NCI-H1694 treated with DMSO at 0.1 percent for 48 hours (cell line): ENCODE measurements at places on chromosomes 5 and 9.

- DNase-seq, result no peak
Measured at GRCh38 chr5:29262339-29263123, 1931.0 kb upstream of the CDH6 start.

- no peak for DNase-seq
Measured at GRCh38 chr9:32424616-32425015, 40.2 kb downstream of the ACO1 start.

- DNase-seq, result no peak
Measured at GRCh38 chr5:21173526-21173925, 1185.5 kb upstream of the CDH18 start.

DNA sequence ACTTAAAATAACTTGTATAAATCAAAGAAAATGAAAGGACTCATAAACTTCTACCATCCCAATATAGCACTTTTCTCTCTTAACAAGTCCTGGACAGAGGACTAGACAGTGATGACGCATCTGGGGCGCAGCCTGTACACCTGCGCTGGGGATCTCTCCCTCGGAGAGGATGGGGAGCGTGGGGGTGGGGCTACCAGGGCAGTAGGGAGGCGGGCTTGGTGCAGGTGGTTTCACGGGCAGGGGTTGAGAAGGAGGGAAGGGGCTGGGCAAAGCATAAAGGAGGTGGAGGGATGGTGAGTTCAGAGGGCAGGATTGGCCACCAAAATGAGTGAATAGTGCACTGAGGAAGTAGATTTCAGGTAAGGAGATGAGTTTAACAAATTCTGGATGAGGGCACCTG is 41.1 kb downstream of the STC2 start:
- DNase-seq, result no peak

DNA sequence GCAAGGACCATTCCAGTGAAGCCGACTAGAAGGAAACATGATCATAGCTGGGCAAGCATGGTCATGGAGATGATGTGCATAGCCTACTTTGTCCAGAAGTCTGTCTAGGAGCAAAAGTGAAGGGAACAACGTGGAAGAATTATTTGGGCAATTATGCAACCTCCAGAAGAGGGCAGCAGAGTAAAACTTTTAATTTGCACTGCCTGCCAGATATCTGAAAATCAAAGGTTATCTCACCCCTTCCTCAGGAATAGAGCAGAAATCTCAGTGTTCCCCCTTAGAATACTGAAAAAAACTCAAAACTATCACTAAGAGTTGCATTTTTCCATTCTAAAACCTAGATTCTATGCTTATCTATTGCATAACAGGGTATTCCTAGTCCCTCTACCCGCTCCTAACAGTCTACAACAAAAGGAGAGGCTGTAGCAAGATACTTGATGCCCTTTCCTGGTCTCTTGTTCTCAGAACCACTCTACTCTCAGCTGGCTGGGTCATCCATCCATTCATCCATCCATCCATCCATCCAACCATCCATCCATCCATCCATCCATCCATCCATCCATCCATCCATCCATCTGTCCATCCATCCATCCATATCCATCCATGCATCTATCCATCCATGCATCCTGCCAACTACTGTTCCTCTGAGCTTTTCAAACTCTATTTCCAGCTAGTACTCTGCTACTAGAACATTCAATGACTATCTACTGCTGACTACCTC is 8.4 kb upstream of the SETD9 start:
- DNase-seq, result peak; percentile 11

GRCh38 chr9:99592834-99593574 is 228.7 kb upstream of the NR4A3 start:
- no peak for DNase-seq

DNA sequence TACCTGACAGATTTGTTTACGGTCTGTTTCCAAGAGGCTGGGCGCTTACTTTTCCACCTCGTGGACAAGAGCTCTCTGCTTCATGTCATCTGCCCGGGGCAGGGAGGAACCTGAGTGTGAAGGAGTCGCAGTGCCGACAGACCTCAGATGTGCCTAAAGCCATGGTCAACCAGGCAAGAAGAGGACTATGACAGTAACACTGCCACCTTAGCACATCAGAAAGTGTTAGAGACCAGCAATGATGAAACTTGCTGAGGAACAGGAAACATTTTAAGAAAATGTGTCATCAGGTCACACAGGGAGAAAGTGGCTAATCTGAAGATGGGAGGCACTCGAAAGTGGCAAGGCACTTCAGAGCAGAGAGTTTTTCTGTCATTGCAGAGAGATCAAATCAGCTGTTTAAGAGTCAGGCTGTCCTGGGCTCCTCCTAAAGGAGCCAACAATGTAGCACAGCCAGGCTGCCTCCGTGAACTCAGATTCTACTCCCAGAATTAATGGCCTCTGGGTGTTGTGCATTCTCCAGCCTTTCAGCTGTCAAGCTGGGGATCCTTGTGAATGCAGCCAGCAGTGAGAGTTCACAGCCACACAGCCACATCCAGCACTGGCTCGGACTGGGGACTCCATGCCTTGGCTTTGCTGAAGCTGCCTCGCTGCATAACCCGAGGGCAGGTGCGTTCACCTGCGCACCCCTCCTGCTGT is 94.6 kb downstream of the RAPGEF1 start:
- DNase-seq, result no peak

DNA sequence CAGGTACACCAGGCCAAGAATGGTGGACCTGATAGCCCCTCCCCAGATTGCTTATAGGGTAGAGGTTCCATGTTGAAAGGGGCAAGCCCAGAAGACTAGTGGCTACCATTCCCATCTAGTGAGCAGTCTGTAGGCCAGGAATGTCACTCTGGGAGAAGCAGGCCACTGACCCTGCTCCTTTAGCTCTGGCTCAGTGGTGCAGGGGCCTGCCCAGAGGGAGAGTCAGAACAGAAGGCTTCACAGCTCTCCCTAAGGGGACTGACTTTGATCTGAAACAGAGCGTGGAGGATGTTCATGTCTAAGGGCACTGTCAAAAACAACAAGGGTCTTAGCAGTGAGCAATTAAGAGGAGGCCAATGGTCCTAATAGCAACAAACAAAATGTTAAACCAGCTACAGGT is 81.7 kb downstream of the ZNF354C start:
- DNase-seq, result no peak

DNA sequence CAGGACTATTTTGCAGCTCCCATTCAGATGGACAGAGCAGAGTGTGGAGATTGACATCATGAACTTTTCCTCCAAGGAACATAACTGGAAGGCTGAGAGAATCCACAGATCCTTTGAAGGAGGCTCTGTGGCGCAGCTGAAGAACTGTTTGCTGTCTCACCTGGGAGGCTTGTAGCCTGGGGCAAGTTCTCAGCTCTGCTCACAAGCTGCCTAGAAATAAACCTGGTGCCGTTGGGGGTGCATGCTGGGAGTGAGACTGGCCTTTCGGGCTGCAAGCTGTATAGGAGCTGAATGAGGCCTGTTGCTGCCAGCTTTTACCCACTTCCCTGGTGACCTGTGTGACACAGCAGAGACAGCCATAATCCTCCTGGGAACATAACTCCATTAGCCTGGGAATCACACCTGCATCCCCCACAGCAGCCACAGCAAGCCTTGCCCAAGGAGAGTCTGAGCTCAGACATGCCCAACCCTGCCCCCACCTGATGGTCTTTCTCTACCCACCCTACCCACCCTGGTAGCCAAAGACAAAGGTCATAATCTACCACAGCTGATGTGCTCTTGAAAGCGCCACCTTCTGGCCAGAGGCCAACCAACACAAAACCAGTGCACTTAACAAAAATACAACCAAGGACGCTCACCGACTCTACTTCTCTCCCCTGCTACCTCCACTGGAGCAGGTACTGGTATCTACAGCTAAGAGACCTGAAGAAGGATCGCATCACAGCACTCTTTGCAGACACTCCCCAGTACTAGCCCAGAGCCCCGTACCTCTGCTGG is 205.1 kb upstream of the MRPS30 start:
- DNase-seq, result no peak

- DNase-seq, result no peak
Measured at GRCh38 chr9:15468145-15468544, 42.6 kb downstream of the PSIP1 start.

GRCh38 chr9:93133681-93134014 is 403 bp downstream of the NINJ1 start:
- no peak for DNase-seq

GRCh38 chr9:76302947-76303550 is 91.2 kb downstream of the RFK start:
- DNase-seq, result peak; percentile 25

DNA sequence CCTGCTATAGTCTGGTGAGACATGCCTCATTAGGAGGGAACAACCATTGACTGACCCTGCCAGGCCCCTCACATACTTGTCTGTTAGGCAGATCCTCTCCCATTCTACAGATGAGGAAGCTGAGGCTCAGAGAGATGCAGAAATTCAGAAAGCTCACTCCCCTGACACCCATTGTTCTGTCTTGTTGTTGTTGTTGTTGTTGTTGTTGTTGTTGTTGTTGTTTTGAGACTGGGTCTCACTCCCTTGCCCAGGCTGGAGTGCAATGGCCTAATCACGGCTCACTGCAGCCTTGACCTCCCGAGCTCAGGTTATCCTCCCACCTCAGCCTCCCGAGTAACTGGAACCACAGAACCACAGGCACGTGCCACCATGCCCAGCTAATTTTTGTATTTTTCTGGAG is 13.1 kb upstream of the CFAP157 start:
- no peak for DNase-seq

DNA sequence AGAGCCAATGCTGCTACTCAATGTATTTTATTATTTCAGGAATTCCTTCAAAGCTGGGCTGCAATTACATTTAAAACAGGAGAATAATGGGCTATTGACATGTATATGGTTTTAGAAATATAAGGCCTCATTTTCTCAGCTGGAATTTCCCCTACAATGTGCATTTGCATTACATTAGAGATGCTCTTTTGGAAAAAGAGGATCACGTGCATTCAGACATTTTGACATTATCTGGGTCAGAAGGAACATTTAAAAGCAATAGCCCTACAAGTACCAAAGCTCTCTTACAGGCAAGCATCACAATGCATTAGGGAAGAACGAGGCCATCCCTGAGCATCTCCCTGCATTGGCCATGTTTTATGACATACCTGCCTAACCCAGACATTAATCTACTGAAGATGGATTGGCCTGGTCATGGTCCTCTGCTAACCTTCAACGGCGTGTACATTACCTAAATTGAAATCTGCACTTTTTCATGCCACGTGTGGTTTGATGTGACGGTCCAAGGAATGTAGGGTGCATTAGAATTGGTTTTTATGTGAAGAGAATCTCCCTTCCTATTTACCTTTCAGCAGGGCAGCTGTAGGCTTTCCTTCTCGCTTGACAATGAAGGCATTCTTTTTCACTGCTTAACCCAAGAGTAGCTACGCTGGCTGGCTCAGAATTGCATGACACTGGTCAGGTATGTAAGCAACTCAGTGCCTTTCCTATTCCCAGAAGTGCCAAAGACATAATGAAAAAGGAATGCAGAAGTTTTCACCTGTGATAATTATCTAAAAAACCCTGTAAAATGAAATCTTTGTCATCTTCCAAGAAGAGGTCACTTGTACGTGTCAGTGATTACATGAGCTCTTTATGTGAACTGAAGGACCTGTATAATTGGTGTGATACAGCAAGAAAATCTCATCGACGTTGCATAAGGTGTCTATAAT is 212.3 kb upstream of the MPDZ start:
- DNase-seq, result no peak

- DNase-seq, result no peak
Measured at GRCh38 chr9:71519098-71519696, 249.1 kb downstream of the CEMIP2 start.

GRCh38 chr9:123318202-123318601 is 37.8 kb upstream of the CRB2 start:
- DNase-seq, result no peak

- no peak for DNase-seq
Measured at GRCh38 chr9:98230789-98231188, 24.7 kb downstream of the TBC1D2 start.

DNA sequence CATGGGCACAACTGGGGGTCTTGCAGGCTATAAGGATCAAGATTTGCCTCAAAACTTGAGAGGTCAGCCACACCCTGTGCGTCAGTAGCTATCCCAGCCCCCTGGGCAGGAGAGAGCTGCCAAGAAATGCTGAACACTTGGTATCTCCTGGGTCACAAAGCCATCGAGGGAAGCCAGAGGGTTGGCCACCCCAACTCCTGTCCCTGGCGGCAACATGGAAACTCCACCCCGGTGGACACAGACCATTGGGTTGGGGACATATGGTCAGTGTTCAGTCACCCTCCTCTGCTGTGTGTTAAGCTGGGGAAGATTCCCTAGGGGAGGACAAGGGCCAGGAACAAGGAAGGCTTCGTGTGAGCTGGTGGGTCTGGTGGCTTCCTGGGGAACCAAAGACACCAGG is 140.6 kb downstream of the C5orf15 start:
- DNase-seq, result no peak

GRCh38 chr5:60395712-60396329 is 304.1 kb downstream of the DEPDC1B start:
- no peak for DNase-seq

DNA sequence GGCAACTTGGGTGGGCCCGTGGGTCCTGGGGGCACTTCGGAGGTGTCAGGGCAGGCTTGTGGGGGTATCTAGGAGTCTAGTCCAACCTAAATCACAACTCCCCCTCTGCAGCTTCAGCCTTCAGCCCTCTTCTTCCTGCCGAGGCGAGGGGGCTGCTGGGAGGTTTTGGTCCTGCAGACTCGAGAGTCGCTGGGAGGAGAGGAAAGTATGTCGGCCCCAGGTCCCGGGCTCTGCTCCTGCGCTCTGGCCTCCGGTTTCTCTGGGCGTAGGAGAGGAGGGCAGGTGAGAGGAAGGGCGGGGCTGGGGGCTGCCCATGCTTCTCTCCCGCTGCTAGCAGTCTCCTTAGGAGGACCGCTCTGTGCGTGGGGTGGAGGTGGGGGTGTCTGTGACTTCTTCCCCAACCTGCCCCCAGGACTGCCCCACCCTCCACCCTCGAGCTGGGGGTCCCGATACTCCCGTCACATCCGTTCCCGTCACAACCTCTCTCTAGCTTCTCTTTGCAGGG is 139.8 kb upstream of the COL5A1 start:
- DNase-seq, result no peak

GRCh38 chr9:112378328-112379176 is 1.4 kb upstream of the HSDL2 start:
- no peak for DNase-seq

DNA sequence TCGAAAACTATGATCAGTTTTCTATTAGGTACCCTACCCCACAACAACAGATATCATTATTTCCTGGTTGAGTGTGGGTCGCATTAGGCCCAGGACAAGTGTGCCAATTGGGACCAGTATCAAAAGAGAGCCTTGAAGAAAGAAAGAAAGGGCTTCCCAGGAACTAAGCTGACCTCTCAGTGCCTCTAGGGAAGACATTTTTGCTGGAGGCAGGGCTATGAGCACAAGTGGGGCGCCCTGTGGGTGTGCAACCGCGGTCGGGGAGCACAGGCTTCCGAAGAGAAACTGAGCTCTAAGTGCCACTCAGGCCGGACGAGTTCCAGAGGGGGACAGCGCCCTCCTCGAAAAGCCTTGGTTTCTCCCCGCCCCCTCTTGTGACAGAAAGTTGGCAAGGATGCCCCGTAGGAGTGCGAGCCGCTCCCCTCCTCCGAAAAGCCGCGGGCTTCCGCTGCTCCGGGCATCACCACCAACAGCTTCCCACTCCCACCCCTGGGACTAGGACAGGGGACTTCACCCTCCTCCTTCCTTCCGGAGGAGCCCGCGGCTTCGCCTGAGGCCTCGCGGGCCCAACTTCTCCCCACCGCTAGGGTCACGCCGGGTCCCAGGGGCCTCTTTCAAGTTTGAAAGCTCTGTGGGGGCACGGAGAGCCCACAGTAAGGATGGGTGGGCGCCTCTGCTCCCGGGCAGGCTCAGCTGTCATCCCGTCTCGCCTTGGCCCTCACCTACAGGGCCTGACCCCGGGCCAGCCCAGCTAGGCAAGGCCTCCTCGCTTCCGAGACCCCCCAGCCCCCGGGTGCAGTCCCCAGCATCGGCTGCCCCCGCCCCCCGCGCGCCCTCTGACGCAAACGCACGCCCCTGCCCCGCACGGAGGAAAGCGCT is 2.0 kb downstream of the NR2F1-AS1 start:
- no peak for DNase-seq
